Right cardiac atrium (tissue), 5 donors: ENCODE measurements at places on chromosomes 7 and 10.

GRCh38 chr7:147151661-147152060 lies 1035.1 kb downstream of the CNTNAP2 start:
- no peak for DNase-seq

- DNase-seq = no peak
These were observed 128.4 kb upstream of the PLPP4 start for GRCh38 chr10:120328647-120329046.

DNA sequence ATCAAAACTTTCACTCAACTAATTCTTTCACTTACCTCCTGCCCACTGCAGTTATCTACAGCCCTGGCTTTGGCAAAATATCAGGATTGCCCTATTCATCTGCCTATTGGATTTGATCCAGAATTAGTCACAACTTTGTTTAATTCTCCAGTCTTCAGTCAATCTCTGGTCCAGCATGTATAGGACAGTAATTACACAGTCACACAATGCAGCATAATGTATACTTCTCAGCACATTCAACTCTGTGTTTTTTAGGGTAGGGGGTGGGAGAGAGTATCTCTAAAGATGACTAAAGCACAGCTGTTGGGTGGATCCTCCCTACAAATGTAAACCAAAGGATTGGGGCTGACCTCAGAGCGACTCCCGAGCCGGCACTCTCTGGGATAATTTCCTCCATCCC lies 17.7 kb upstream of the NRP1 start:
- no peak for DNase-seq

GRCh38 chr10:61481597-61481996 lies 28.4 kb upstream of the TMEM26 start:
- DNase-seq = no peak

GRCh38 chr7:19439517-19439916 lies 269.3 kb downstream of the POLR1F start:
- no peak for DNase-seq

DNA sequence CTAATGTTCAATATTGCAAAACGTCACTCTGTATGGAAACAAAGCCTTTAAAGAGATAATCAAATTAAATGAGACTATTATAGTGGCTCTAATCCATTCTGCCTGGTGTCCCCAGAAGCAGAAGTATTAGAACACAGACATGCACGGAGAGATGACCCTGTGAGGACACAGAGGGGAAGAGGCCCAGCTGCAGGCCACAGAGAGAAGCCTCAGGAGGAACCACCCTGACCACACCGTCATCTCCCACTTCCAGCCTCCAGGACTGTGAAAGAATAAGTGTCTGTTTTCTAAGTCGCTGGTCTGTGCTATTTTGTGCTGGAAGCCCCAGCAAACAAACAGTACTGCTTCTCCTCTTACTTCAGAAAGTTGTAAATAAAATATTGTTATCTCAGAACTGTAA lies 283.5 kb upstream of the ADARB2 start:
- DNase-seq = no peak
